ENCODE measurements at places on chromosomes 1 and 21. TPM values are rescaled to one million over a fixed set of nuclear protein-coding genes. Genes with fewer than 3 reads are reported as not detected.

Gene FLG2
- total RNA-seq: not detected

Gene B3GALT5
- 2.3 TPM for total RNA-seq

Gene MYBPH
- total RNA-seq: 0.66 TPM

Gene OR2L3
- total RNA-seq: 0.33 TPM

- peak; percentile 92 for DNase-seq
- H3K4me3 ChIP-seq: peak within 1 kb of the TSS; percentile 58
- no peaks in the 10 kb centered on the region for H3K36me3 ChIP-seq
- H3K4me1 ChIP-seq: no peaks in the 10 kb centered on the region
- H3K27me3 ChIP-seq: no peaks in the 10 kb centered on the region
- peak within 1 kb of the TSS; percentile 85 for H3K27ac ChIP-seq
Observed at GRCh38 chr1:1471389-1472052, at the start of gene ATAD3B. Gene ATAD3B (plus strand): TSS chr1:1471765. CDS start chr1:1471885, 120 bp downstream.

- DNase-seq: no peak
- H3K27me3 ChIP-seq: no peaks in the 10 kb centered on the region
- no peaks in the 10 kb centered on the region for H3K36me3 ChIP-seq
- no peak overlapping the region for H3K4me3 ChIP-seq
Observed at GRCh38 chr1:223256034-223256433, 107.9 kb downstream of the SUSD4 start.

GRCh38 chr1:1157914-1158710 is 15.6 kb upstream of the TTLL10 start:
- no peaks in the 10 kb centered on the region for H3K27me3 ChIP-seq
- peak overlapping the region; percentile 60 for H3K4me3 ChIP-seq
- H3K36me3 ChIP-seq: no peaks in the 10 kb centered on the region
- no peak for DNase-seq
- H3K27ac ChIP-seq: peak overlapping the region; percentile 99

DNA sequence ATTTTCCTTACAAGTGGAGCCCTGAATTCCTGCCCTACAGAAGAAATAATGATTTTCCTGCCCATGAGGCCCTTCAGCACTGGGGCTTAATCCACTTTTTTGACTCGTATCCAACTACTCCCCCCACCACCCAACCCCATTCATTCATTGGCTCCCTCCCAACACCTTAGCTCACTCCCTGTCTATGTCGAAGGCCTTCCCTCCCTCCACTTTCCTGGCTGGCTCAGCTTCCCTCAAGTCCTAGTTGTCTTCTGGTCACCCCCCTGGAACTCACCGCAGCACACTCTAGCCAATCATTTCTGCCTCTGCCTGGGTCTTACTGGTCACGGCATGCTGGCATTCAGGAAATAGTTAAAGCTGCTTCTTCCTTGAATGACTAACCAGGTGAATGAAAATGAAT is 118.9 kb downstream of the PGBD5 start:
- no peak overlapping the region for H3K27ac ChIP-seq
- H3K36me3 ChIP-seq: no peaks in the 10 kb centered on the region
- no peak overlapping the region for H3K4me3 ChIP-seq
- H3K27me3 ChIP-seq: no peaks in the 10 kb centered on the region
- no peaks in the 10 kb centered on the region for H3K4me1 ChIP-seq

DNA sequence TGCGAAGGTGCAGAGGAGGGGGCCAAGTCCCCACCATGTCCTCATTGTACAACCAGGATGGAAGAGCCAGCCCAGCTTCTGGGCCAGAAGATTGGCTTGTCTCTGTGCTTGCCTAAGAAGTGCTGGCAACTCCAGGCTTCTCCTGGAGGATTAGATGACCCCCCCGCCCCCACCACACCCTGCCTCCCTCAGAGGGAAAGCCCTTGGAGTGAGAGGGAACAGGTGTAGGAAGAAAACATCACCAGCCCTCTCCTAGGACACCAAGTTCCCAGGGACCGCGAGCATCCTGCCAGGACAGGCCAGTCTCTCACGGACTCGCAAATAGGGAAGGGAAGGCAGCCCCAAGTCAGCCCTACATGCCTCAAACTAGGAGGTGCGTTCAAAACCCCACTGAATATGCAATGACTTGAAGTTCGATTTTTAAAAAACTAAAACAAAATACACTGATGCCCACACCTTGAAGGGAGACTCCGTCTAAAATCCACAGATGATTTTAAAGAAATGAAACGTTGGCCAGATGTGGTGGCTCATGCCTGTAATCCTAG is 20.7 kb upstream of the SLC25A33 start:
- no peaks in the 10 kb centered on the region for H3K4me1 ChIP-seq
- H3K4me3 ChIP-seq: no peak overlapping the region
- H3K36me3 ChIP-seq: no peaks in the 10 kb centered on the region
- no peak for DNase-seq
- H3K27ac ChIP-seq: no peak overlapping the region
- H3K27me3 ChIP-seq: no peaks in the 10 kb centered on the region
